Hypothalamus (tissue), 51 donors: ENCODE measurements at places on chromosomes 7 and 10.

DNA sequence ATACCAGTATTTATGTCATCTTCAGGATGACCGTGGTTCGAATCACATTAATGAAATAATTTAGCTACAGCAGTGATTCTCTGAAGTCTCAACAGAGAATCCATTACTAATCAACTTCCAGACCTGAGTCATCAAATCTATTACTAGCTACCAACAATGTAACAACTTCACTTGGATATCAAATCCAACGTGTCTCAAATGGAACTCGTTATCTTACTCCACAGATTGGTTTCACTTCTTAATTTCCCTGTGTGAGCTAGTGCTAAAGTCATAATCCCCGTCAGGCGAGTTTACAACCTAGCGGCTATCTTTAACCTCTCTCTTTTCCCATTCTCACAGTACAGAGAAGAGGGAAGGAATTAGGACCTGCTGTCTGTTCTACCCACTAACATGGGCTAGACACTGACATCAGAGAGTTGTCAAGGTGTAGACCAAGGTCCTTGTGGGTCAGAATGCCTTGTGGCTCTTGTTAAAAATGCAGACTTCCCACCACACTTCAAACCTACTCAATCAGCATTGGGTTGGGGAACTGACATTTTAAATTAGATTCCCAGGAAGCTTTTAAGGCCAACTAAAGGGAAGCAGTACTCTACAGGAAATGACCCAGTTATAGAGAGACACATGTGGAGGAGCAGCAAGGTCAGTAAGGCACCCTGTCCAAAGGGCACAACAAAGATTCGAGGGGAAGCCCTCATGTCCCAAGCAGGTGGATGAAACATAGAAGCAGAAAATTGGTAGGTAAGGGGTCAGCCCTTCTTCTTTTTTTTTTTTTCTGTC is 57.3 kb upstream of the GSAP start:
- no peak for DNase-seq

DNA sequence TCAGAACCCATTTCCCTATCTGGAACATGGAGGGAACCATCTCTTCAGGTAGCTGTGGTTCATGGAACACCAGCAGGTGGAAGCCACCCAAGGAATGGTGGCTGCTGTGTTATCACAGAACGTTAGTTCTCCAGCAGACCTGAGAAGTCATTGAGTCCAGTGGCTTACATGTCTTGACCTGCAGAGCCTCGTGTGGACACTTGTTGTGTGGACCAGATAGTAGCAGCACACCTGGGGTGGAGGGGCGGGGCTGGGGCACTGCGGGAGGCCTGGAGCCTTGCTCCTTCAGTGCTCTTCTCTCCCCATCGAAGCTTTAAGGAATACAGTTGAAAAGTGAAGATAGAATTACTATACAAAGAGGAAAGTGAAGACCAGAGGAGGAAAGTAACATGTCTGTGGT is 42.4 kb downstream of the VWA2 start:
- no peak for DNase-seq

DNA sequence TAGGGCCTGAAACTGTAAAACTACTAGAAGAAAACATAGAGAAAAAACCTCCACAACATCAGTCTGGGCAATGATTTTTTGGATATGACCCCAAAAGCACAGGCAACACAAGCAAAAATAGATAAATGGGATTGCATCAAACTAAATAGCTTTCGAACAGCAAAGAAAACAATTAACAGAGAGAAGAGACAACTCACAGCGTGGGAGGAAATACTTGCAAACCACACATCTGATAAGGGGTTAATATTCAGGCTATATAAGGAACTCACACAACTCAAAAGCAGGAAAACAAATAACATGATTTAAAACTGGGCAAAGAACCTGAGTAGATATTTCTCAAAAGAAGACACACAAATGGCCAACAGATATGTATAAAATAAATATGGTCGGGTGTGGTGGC is 7.7 kb upstream of the GSTK1 start:
- no peak for DNase-seq

DNA sequence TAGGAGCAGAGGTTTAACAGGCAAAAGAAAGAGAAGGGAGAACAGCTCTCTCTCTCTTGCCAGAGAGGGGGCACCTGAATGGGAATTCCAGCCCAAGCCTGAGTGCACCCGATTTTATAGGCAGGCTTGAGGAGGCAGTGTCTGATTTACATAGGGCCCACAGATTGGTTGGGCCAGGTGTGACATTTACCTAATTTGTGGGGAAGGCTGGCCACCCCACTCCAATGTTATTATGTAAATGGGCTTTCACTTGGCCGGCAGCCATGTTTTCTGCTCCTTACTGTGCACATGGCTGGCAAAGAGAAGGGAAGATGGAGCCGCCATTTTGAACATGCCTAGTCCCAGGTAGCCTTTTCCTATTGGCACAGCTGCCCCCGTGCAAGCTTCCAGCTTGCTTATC is 735.5 kb upstream of the AUTS2 start:
- DNase-seq, result no peak

- DNase-seq, result no peak
These were observed 15.8 kb upstream of the FBXW4 start for GRCh38 chr10:101710793-101711192.

DNA sequence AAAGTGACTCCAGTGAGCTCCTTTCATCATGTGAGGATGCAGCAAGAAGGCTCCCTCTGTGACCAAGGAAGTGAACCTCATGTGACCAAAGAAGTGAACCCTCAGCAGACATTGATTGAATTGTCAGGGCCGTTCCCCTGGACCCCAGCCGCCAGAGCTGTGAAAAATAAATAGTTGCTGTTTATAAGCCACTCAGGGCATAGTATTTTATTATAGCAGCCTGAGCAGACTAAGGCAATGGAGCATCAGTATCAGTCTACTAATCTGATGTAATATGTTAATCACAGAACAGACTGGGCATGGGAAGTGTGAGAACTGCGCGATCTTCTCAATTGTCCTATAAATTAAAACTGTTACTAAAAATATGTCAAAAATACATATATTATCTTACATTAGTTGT is 384.5 kb upstream of the PRKCQ start:
- no peak for DNase-seq

DNA sequence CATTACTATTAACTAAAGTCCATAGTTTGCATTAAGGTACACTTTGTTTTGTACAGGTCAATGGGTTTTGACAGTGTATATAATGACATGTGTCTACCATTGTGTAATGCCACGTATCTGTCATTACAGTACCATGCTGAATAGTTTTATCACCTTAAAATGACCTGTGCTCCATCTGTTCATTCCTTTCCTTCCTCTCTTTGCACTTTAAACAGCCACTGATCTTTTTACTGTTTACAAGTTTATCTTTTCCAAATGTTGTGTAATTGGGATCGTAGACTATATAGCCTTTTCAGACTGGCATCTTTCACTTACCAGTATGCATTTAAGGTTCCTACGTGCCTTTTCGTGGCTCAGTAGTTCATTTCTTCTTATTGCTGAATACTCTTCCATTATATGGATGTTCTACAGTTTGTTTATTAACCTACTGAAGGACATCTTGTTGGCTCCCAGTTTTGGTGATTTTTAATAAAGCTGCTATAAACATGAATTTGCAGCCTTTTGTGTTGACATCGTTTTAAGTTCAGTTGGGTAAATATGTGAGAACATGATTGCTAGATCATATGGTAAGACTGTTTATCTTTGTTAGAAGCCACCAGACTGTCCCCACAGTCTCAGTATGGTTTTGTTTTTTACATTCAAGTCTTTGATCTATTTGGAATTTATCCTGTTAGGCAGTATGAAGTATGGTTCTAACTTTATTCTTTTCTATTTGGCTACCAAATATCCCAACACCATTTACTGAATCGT is 24.7 kb downstream of the STAM start:
- DNase-seq, result no peak

GRCh38 chr7:104758504-104758903 is 255.5 kb upstream of the KMT2E start:
- no peak for DNase-seq

GRCh38 chr10:964321-964987 is 23.8 kb upstream of the GTPBP4 start:
- no peak for DNase-seq

DNA sequence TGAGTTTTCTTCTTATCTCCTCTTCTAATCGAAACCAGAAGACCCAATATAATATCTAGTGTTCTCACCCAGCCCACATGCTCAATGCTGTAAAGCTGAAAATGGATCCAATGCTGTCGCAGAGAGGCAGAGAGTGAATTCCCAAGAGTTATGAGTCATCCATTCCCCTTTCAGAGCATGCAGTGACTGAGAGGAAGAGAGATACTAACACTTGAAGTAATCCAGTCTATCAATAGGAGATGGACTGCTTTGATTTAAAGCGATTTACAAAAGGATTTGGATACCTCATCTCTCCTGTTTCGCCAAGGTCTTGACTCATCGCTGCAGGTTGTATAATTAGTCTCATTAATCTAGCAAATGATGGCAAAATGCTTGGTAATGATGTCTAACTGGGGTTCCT is 41.5 kb upstream of the PRKCQ start:
- DNase-seq, result no peak

GRCh38 chr7:121872831-121873288 is at the start of gene PTPRZ1:
Gene PTPRZ1, plus strand, starts transcription at chr7:121873161. Its CDS starts 339 bp downstream, at chr7:121873500.
- DNase-seq, result peak; percentile 17

DNA sequence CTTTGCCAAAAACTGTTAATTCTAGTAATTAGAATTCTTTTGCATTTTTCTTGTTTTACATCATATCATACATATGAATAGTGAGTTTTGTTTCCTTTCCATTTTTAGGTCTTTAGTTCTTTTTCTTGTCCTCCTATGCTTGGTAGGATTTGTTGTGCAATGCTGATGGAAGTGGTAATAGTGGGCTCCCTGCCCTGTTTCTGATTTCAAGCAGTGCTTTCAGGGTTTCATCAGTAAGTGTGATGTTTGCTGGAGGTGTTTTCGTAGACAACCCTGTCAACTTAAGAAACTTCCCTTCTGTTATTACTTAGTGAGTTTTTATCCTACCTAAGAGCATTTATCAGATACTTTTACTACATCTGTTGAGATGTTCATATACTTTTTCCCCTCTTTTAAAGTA is 50.5 kb downstream of the CSGALNACT2 start:
- no peak for DNase-seq

DNA sequence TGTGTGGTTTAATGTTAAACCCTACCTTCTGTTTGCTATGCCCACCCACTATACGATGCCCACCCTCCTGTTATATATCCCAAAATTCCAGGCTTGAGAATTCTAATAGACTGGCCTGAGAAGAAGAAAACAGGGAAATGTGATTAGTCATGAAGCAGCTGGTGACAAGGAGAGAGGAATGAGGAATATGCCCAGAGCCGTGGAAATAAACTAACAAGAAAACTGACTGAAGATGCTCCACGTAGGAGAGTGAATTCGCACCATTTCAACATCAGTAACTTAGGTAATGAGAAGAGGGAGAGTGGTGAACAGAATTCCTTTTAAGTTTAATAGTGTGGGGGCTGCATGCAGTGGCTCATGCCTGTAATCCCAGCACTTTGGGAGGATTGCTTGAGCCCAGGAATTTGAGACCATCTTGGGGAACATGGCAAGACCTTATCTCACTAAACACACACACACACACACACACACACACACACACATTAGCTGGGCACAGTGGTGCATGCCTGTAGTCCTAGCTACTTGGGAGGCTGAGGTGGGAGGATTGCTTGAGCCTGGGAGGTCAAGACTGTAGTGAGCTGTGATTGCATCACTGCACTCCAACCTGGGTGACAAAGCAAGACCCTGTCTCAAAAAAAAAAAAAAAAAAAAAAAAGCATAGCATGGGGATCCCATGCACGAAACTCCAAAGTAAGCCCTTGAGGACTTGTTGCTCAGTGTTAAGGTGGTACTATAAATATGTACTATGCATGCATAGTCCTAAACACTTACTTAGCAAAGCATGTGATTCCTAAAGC is 16.1 kb upstream of the SYPL1 start:
- DNase-seq, result no peak

GRCh38 chr7:129334473-129334872 is 99.8 kb upstream of the STRIP2 start:
- DNase-seq, result no peak

- no peak for DNase-seq
These were observed 188.6 kb downstream of the MTERF1 start for GRCh38 chr7:91691865-91692264.

- DNase-seq, result no peak
These were observed 16.6 kb downstream of the PLPP4 start for GRCh38 chr10:120473593-120473992.

DNA sequence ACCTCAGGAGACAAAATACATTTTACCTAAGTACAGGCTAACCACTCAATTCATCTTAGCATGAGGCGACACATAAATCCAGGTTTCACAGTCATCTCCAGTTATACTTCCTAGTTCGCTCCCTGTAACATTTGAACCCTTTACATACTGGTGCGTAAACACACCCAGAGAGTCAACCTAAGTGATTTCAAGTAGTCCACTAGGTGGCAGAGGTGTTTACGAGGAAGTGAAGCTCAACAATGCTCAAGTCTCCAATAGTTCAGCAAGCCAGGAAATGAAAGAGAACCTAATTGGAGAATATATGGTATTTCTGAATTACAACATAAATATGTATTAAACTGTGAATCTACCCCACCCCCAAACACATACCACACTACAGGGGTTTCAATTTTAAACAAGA is 76.3 kb upstream of the ABCB5 start:
- DNase-seq, result no peak

DNA sequence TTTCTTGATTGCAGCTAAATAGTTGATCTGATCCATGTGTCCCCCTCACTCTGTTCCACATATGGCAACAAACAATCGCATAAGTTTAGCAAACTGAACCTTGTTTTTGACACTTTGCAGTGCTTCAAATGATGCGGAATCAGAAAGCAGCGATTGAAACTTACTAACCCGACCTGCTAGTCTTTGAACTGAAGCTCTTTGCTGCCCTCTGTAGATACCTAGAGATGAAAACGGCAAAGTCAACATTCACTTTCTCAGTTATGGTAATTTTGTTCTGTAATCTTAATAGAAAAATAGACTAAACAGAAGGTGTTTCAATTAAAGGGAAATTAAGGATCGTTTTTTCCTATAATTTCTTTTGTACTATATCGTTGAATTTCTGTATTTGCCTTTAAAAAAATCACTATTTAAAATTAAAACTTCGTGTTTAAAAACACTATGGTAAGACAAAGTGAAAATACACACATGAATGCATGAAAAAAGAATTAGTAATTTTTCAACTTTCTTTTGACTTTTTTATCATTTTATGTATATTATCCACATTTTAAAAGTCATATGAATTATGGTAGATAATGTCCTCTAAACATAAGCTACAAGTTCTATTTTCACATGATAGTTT is 276.5 kb downstream of the MAGI2 start:
- DNase-seq, result no peak

GRCh38 chr7:148838905-148839304 is 45.2 kb downstream of the EZH2 start:
- DNase-seq, result no peak

DNA sequence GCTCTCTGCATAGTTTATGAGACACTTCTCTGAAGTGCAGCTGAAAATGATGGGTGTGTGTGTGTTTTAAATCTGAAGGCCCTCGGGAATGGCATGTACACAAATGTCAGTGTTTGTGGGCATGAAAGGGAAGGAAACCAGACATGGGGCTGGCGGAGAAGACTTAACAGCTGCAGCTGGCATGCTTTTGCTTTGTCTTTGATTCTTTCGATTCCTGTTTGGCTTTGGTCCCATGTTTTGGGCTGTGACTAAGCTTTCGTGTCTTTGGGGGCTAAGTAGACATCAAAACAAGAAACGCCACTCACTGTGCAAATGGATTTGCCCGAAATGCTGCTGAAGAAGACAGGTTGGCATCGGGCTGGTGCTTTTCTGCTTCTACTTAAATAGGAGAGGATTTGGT is 179.3 kb downstream of the PFKFB3 start:
- DNase-seq, result peak; percentile 10

GRCh38 chr10:76080451-76080850 is 649.0 kb downstream of the LRMDA start:
- no peak for DNase-seq
